ENCODE measurements at places on chromosomes 2 and 18. TPM values are rescaled to one million over a fixed set of nuclear protein-coding genes. Genes with fewer than 3 reads are reported as not detected.

The GKN2 gene
- total RNA-seq, result not detected

The OXER1 gene
- not detected for total RNA-seq

The GALNT13 gene
- total RNA-seq, result 0.45 TPM

The PTRHD1 gene
- 23.7 TPM for total RNA-seq

The APCDD1 gene
- total RNA-seq, result 0.09 TPM

The IKZF2 gene
- 11.3 TPM for total RNA-seq

The TSGA10 gene
- total RNA-seq, result 3.8 TPM

The CNTNAP5 gene
- total RNA-seq, result not detected

The ZDBF2 gene
- total RNA-seq, result 20.9 TPM

The FLACC1 gene
- total RNA-seq, result 1.2 TPM

The SLC39A6 gene
- 88.6 TPM for total RNA-seq

The TPGS2 gene
- 115 TPM for total RNA-seq

The NOL4 gene
- total RNA-seq, result not detected

The BMP10 gene
- total RNA-seq, result not detected

The LCLAT1 gene
- total RNA-seq, result 21.5 TPM

The PIEZO2 gene
- 1.6 TPM for total RNA-seq

The CASP8 gene
- 26.8 TPM for total RNA-seq

The LCT gene
- not detected for total RNA-seq

The FAM237A gene
- not detected for total RNA-seq

The REG3G gene
- not detected for total RNA-seq

The HOXD13 gene
- not detected for total RNA-seq
